ENCODE measurements at places on chromosomes 3 and 15. TPM values are rescaled to one million over a fixed set of nuclear protein-coding genes. Genes with fewer than 3 reads are reported as not detected.

DNA sequence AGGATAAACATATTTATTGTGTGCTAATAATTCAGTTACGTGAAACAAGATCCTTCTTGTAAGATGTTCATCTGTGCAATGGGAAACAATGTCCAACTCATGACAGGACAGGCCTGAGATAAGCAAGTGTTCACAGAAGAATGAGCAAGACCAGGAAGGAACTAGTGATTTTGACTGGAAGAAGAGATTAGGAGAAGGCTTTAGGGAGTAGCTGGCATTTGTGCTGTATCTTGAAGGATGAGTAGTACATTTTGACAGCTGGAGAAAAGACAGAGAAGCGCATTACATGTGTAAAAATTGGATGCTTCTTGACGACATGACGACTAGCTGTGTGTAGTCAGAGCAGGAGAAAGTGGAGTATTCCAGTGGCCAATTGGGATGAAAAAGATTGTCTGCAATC is 48.4 kb downstream of the GBE1 start:
- no peak overlapping the region for H3K27ac ChIP-seq
- H3K4me3 ChIP-seq: no peak overlapping the region
- no peaks in the 10 kb centered on the region for H3K36me3 ChIP-seq
- no peaks in the 10 kb centered on the region for H3K27me3 ChIP-seq

GRCh38 chr3:77513542-77513941 is 473.6 kb downstream of the ROBO2 start:
- no peak for DNase-seq
- H3K4me1 ChIP-seq: peaks cover 2% of the 10 kb centered on the region
- no peak overlapping the region for H3K27ac ChIP-seq

Gene CLN6
- 71.9 TPM for total RNA-seq

- no peak for DNase-seq
- no peaks in the 10 kb centered on the region for H3K27me3 ChIP-seq
- H3K36me3 ChIP-seq: peaks cover 22% of the 10 kb centered on the region
- H3K27ac ChIP-seq: no peak overlapping the region
- H3K4me3 ChIP-seq: no peak overlapping the region
Observed at GRCh38 chr3:178841011-178841410, 230.6 kb downstream of the ZMAT3 start.

- no peak for DNase-seq
- peaks cover 14% of the 10 kb centered on the region for H3K4me1 ChIP-seq
- H3K36me3 ChIP-seq: no peaks in the 10 kb centered on the region
Observed at GRCh38 chr3:36319680-36320079, 60.6 kb upstream of the STAC start.

DNA sequence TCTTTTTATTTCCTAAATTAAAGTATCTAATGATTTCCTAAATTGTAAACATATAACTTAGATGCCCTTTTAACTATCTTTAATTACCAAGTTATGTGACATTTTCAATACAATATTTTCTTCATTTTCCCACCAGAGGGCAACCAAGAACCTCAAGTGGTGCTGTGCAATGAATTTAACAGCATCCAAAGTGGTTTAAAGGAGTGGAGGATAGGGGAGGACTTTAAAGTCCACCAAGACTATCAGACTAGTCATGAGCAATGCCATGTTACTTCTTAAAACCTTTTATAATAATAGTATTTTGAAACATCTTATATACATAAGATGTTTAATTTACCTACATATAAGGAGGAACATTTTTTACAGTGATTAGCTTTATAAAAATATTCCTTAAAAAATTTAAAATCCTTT is 74.4 kb downstream of the DLG1 start:
- H3K27ac ChIP-seq: no peak overlapping the region
- no peaks in the 10 kb centered on the region for H3K4me1 ChIP-seq
- no peak for DNase-seq
- no peaks in the 10 kb centered on the region for H3K36me3 ChIP-seq
- no peaks in the 10 kb centered on the region for H3K27me3 ChIP-seq

DNA sequence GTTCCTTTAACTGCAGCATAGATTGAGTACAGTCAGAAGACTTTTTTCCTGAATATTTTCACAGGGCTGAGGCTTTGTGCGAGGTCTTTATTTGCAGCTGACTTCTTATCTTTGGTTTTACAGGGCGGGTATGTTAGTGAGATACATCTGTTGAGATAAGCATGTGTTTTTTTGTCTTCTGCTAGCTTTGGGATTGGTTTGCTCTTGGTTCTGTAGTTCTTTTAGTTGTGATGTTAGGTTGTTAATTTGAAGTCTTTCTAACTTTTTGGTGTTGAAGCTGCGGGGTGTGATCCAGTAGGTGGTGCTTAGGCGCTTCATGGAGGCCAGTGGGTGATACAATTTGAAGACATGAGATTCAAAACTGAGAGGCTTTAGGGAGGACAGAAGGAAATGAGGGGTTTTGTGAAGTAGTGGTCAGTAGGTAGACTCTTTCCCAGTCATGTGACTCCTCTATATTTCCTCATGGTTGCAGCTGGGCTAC is 67.9 kb upstream of the TNFSF10 start:
- no peak overlapping the region for H3K4me3 ChIP-seq
- no peaks in the 10 kb centered on the region for H3K27me3 ChIP-seq
- H3K27ac ChIP-seq: no peak overlapping the region
- H3K4me1 ChIP-seq: no peaks in the 10 kb centered on the region
- no peak for DNase-seq

DNA sequence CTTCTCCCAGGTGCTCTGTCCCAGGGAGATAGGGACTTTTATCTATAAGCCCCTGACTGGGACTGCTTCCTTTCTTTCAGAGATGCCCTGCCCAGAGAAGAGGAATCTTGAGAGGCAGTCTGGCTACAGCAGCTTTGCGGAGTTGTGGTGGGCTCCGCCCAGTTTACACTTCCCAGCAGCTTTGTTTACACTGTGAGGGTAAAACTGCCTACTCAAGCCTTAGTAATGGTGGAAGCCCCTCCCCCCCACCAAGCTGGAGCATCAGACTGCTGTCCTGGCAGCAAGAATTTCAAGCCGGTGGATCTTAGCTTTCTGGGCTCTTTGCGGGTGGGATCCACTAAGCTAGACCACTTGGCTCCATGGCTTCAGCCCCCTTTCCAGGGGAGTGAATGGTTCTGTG is 253.8 kb upstream of the ARL6 start:
- no peaks in the 10 kb centered on the region for H3K4me1 ChIP-seq
- peak; percentile 42 for DNase-seq
- peaks cover 10% of the 10 kb centered on the region for H3K36me3 ChIP-seq
- no peak overlapping the region for H3K4me3 ChIP-seq
- no peaks in the 10 kb centered on the region for H3K27me3 ChIP-seq

Gene GOLGA6L10
- 2.0 TPM for total RNA-seq

DNA sequence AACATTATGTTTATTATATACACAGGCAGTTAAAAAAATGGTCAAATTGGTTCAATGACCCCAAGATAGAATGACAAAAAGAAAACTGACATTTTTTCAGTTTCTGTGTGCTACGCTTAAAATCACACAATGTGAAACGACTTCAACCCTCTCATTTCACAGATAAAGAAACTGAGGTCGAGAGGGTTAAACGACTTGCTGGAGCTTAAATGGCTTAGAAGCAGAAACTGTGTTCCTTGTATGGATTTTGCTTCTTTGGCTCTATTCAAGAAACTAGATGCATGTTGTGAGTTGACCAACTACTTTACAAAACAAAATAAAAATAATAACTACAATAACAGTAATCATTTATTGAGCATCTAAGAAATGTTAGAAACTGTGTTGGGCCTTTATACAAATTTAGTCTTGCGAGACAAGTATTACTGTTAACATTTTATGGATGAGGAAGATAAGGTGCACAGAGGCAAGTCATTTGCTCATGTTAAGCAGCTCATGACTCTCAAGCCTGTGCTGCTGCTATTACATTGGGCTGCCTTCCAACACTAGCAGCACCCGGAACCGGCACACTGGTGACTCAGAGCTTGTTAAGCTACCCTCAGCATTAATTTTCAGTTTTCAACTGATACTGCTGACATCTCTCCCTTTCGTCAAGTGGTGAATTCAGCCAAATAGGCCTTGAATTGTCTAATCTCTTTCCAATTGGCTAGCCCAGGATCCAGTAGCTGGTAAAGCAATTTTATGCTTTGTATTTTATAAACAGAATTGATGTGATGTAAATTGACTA is 487.6 kb downstream of the NAALADL2 start:
- no peak overlapping the region for H3K27ac ChIP-seq
- no peak for DNase-seq
- H3K27me3 ChIP-seq: no peaks in the 10 kb centered on the region
- no peak overlapping the region for H3K4me3 ChIP-seq
- no peaks in the 10 kb centered on the region for H3K4me1 ChIP-seq
- H3K36me3 ChIP-seq: no peaks in the 10 kb centered on the region

Gene CHDH
- total RNA-seq: 8.2 TPM

- H3K27ac ChIP-seq: no peak overlapping the region
- DNase-seq: no peak
- H3K27me3 ChIP-seq: no peaks in the 10 kb centered on the region
- H3K4me1 ChIP-seq: peaks cover 5% of the 10 kb centered on the region
- H3K36me3 ChIP-seq: peaks cover 4% of the 10 kb centered on the region
Observed at GRCh38 chr15:57012556-57012955, 94.1 kb downstream of the TCF12 start.

DNA sequence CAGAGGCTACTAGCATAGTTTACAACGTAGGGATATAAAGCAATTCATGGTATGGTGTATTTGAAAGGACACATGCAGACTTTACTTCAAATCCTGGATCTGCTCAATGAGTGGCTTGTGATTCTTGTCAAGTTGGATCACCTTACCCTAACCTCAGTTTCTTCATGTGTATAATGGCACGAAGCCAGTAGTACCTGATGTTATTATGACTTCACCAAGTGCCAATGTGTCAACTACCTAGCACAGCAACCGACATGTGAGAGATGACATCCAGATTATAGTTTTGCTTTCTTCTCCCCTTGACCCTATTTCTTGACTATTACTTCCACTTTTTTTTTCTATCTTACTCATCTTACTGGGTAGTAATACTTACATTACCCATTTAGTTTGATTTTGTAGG is 304.5 kb downstream of the RBMS3 start:
- no peaks in the 10 kb centered on the region for H3K4me1 ChIP-seq
- H3K27ac ChIP-seq: no peak overlapping the region
- no peak for DNase-seq
- H3K36me3 ChIP-seq: no peaks in the 10 kb centered on the region
- no peaks in the 10 kb centered on the region for H3K27me3 ChIP-seq

DNA sequence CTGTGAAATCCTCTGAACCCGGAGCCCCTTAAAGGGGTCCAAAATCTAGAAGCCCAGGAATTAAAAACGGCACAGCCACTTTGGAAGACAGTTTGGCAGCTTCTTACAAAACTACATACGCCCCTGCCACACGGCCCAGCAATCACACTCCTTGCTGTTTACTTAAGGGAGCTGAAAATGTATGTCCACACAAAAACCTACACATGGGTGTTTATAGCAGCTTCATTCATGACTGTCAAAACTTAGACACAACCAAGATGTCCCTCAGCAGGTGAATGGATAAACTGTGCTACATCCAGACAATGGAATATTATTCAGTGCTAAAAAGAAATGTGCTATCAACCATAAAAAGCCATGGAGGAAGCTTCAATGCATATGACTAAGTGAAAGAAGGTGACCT is 162.5 kb downstream of the NUP210 start:
- no peaks in the 10 kb centered on the region for H3K27me3 ChIP-seq
- no peak for DNase-seq
- H3K27ac ChIP-seq: no peak overlapping the region
- H3K36me3 ChIP-seq: no peaks in the 10 kb centered on the region
- H3K4me3 ChIP-seq: no peak overlapping the region

Gene MEGF11
- total RNA-seq: 1.2 TPM

DNA sequence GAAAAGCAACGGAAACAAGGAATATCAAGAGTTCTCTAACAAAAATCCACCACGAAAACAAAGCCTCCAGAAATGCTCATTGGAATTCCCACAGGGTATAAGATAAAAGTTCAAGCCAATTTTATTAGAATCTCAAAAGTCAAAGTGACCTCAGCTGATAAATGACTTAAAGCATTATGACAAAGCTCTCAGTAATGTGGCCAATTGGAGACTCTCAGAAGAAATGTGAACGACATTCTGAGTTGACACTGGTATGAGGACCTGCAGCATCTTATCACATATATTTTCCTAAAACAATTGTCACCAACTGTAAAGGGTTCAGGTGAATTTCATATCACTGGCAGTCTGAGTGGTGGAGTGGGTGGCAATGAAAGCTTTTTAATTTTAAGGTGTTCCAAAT is 199.1 kb downstream of the FOXP1 start:
- H3K27me3 ChIP-seq: no peaks in the 10 kb centered on the region
- H3K36me3 ChIP-seq: no peaks in the 10 kb centered on the region
- no peak overlapping the region for H3K4me3 ChIP-seq
- no peak for DNase-seq
- H3K27ac ChIP-seq: no peak overlapping the region

DNA sequence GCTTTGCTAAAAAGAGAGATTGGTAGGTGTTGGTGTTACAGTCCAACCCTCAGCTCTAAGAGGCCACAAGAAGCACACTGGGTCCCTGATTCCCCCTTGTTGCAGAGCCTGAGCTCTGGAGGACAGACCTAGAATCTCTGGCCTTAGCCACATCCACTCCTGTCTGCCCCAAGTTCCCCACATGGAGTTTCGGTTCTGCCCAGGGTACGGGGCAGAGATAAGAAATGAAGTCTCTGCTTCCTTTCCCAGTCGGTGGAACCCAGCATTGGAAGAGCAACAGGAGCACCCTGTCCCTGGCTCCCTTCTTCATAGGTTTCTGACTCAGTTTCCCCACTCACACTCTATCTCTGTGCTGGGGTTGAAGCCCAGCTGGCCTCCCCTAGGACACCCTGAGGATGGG is 13.2 kb downstream of the PRR23E start:
- no peak overlapping the region for H3K4me3 ChIP-seq
- no peaks in the 10 kb centered on the region for H3K36me3 ChIP-seq
- no peaks in the 10 kb centered on the region for H3K4me1 ChIP-seq
- no peak overlapping the region for H3K27ac ChIP-seq

- H3K4me3 ChIP-seq: no peak overlapping the region
- no peaks in the 10 kb centered on the region for H3K4me1 ChIP-seq
- no peaks in the 10 kb centered on the region for H3K36me3 ChIP-seq
Observed at GRCh38 chr3:13105896-13106250, 32.6 kb upstream of the IQSEC1 start.

Gene PPM1L
- 7.9 TPM for total RNA-seq

DNA sequence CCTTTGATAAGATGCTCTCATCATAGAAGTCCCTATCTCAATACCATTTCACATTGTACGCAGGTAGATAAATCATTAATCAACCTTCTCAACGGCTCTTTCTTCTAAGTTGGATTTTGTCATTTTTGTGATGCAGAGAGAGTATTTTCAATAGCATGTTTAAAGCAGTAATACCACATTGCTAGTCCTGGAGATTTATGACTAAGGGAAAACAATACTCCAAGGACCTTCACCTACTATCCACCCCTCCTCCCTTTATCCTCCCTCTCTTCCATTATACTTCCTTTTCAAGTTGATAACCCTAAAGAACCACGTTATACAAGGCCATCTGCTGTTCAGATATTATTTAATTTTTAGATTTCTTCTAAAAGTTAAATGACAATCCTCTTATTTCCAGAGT is 65.3 kb upstream of the CHMP2B start:
- H3K27me3 ChIP-seq: no peaks in the 10 kb centered on the region
- DNase-seq: no peak
- no peak overlapping the region for H3K27ac ChIP-seq
- no peak overlapping the region for H3K4me3 ChIP-seq

- no peak overlapping the region for H3K27ac ChIP-seq
- H3K36me3 ChIP-seq: no peaks in the 10 kb centered on the region
- H3K4me1 ChIP-seq: peaks cover 5% of the 10 kb centered on the region
Observed at GRCh38 chr3:66362541-66362941, 138.3 kb downstream of the LRIG1 start.
